CD4-positive, alpha-beta T cell treated with Interleukin-4 for 1 hour (primary cell): ENCODE measurements at places on chromosomes 7 and 10.

- DNase-seq, result no peak
Observed at GRCh38 chr10:102113956-102114857, 6.0 kb downstream of the LDB1 start.

DNA sequence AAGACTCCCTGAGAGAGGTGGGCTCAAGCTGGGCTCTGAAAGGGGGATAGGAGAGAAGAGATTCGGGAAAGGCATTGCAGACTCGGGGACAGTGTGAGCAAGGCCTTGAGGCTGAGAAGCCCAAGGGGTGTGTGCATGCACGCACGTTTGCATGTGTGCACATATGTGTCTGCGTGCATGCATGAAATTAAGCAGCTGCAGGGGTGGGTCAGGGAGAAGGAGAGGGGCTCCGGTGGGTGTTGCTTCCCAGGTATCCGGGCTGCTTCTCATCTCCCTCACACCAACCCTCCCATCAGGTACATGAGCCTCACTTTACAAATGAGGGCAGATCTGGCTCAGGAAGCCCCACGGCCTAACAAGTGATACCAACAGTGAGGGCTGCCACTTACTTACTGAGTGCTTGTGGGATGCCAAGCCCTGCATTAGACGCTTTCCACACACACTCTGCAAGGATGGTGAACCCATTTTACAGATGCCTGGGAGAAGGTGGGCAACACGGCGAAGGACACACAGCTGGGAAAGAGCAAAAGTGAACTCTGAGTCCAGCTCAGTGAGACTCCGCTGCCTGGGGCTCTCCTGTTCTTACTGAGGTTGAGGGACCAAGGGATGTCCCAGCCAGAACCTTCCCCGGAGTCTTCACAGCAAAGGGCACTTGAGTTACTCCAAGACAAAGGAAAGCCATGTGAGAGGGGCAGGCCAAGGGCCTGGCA is 26.4 kb downstream of the ZCCHC24 start:
- no peak for DNase-seq

GRCh38 chr10:108591417-108591816 is 1331.9 kb downstream of the XPNPEP1 start:
- DNase-seq, result no peak

DNA sequence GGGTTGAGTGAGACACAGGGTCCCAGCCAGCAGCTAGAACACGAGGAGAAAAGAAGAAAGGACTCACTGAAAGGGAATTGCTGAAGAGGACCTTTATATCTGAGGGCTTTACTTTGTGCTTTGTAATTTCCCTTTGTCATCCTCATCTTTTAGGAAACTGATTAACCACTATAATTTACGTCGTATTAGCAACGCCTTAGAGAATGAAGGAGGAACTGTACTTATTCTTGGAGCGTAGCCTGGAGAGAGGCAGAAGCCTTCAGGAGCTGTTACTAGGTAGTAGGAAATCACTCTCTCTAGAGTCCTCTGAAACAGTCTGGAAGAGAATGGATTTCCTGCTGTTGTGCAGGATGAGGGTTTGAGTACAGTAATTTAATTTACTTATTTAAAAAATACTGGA is 101.0 kb upstream of the STEAP1B start:
- no peak for DNase-seq

DNA sequence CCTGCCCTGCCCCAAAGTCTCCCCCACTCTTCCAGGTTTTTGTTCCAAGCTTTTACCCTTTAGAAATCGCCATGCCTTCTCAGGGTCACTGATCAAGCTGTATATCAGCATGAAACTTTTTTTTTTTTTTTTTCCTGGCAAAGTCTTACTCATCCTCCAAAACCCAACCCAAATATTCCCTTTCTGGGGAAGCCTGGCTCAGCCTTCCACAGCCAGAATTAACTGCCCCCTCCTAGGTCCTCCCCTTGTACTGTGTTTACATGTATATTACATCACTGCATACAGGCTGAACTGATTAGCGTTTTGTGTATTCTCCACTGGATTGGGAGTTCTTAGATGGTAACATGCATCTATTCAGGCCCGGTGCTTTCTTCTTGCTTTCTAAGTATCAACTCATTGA is 4.6 kb upstream of the NOBOX start:
- no peak for DNase-seq

DNA sequence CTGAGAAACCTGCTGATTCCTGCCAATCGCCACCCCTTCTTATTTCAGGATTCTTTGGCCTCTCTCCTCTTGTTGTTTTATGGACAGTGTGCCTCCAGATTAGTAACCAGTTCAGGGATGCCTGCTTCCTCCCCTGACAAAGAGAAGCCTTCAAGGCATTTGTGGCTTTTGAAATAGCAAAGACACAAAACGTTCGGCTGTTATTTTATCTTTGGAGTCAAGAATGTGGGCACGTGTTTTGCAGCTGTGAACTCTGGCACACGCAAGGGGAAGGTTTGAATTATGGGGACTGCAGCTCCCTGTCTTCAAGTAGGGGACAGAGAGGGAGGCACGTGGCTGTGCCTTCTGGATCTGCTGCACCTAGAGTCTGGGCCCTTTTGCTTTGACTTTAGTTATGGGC is 157.9 kb upstream of the GRB10 start:
- no peak for DNase-seq

GRCh38 chr10:98252464-98252863 is 15.5 kb downstream of the LOXL4 start:
- DNase-seq, result no peak

- DNase-seq, result no peak
Observed at GRCh38 chr10:133397938-133398337, 4.0 kb downstream of the MTG1 start.

GRCh38 chr7:129909669-129910068 is 43.1 kb downstream of the UBE2H start:
- no peak for DNase-seq
